Renal pelvis (tissue), 12 donors: ENCODE measurements at places on chromosomes 3 and 15.

- no peak for DNase-seq
Measured at GRCh38 chr15:68377766-68378165, 54.2 kb downstream of the ITGA11 start.

DNA sequence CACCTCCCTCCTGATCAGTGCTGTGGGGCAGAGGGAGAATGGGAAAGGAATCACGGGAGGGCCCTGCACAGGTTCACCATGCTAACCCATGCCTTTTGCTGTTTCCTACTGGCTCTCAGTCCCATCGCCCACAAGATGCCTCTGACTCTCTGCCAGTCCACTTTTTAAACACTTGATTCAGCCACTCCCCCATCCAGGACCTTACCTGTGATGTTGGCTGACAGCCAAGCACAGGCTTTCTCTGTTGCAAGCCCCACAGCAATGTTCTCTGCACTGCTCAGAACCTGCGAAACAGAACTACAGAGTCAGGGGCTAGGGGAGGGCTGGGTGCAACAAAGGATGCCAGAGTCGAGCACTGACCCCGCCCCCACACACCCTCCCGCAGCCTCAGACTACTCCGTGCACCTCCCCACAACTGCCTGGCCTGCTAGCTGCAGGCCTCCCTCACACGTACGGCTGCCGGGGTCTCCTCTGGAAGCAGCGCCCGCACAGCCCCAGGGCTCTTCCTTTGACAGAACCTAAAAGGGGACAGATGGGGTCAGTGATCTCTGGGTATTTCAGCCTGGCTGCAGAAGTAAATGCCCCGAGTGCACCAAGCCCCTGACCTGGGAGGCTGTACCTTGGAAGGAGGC lies 9.1 kb downstream of the CDAN1 start:
- DNase-seq, result no peak

DNA sequence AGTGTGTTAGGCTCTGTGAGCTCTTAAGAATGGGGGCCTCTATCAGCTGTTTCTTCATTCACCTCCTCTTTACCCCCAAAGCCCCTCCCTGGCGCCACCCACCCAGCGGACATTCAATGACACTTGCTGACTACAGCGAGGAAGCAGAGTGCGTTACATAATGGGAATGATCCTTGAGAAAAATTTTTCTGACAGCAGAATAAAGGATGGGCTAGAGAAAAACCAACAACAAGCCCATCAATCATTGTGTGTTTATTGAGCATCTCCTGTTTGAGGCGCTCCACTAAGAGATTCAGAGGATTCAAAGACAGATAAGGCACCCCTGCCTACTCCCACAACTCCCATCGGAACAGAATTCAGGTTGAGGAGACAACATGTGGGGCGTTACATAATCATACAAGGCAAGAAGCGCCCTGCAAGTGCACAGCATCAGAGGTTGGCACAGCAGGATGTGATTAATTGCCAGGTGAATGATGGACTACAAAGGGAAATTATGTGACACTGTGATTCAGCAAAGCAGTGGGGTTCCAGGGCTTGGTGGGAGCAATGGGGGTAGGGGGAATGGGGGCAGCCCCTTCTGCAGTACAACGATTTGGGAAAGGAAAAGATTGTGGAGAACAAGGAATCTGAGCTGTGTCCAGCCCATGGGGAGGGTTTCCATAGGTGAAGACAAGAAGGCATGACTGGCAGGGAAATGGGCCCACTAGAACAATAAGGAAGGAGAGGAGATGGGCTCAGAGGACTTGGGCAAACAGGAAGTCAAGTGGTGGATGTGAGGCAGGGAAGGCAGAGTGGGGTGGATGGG lies 141.3 kb upstream of the ATP2B2 start:
- DNase-seq, result no peak

- no peak for DNase-seq
Measured at GRCh38 chr3:115862099-115862498, 238.8 kb downstream of the GAP43 start.

DNA sequence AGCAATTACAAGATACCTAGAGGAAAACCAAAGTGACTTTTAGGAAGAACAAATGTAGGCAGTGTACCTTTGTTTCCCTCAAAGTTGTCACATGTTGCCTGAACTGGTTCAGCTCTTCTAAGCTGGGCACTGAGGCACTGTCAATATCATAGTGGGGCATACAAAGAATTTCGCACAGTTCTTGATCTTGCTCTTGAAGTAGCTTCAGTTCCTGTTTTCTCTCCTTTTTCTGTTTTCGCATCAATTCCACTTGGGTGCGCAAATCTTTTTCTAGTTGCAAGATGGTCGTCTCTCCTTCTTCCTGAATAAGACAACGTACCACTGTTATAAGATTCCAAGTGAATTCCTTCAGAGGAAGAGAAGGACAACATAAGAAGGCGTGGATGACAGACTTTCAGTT lies 12.7 kb downstream of the PRC1 start:
- DNase-seq, result no peak

DNA sequence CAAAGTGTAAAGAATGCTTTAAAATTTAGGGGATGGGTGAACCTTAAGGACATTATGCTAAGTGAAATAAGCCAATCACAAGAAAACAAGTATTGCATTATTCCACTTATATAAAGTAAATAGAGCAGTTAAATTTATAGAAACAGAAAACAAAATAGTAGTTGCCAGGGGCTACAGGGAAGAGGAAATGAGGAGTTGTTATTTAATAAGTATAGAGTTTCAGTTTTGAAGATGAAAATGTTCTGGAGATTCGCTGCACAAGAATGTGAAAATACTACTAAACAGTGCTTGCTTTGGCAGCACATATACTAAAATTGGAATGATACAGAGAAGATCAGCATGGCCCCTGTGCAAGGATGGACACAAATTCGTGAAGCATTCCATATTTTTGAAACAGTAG lies 32.0 kb downstream of the DNAH12 start:
- no peak for DNase-seq

DNA sequence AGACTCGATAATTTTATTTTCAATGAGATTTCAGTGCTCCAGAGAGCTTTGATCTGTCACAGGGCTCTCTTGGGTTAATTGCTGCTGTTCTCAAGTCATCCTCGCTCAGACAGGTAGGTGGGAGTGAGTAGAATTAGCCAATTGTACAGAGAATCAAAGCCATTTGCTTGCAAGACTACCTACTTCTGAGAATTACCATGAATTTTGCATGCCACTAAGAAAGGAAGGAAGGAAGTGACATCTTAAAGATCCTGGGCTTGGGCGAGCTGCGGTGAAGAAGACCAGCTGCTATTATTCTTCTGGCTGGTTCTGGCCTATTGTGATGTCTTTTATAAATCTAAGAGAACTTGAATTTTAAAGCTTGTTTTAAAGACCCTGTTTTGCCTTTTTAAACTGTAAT lies 154.1 kb upstream of the LPP start:
- no peak for DNase-seq

- DNase-seq, result no peak
Measured at GRCh38 chr3:146148468-146148931, 12.5 kb downstream of the PLOD2 start.

GRCh38 chr15:88431441-88431840 lies 35.7 kb downstream of the MRPL46 start:
- DNase-seq, result no peak

DNA sequence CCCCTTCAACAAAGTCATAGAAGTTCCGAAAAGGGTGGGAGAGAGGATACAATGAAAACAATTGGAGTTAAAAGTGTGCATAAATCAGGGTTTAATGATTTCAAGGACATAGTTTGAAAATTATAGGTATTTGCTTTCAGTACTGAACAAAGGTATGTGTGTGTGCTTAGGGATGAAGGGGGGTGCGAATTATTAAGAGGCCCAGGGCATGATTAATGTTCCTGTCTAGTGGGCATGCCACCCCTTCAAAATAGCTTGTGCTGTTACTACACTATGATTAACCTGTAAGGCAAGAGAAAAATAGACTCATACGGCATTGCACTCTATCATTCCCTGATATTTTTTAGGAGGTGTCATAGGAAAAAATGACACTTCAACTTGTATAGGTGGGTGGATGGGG lies 731.6 kb downstream of the NAALADL2 start:
- no peak for DNase-seq

- DNase-seq, result no peak
Measured at GRCh38 chr3:124628863-124629262, 101.4 kb upstream of the UMPS start.

DNA sequence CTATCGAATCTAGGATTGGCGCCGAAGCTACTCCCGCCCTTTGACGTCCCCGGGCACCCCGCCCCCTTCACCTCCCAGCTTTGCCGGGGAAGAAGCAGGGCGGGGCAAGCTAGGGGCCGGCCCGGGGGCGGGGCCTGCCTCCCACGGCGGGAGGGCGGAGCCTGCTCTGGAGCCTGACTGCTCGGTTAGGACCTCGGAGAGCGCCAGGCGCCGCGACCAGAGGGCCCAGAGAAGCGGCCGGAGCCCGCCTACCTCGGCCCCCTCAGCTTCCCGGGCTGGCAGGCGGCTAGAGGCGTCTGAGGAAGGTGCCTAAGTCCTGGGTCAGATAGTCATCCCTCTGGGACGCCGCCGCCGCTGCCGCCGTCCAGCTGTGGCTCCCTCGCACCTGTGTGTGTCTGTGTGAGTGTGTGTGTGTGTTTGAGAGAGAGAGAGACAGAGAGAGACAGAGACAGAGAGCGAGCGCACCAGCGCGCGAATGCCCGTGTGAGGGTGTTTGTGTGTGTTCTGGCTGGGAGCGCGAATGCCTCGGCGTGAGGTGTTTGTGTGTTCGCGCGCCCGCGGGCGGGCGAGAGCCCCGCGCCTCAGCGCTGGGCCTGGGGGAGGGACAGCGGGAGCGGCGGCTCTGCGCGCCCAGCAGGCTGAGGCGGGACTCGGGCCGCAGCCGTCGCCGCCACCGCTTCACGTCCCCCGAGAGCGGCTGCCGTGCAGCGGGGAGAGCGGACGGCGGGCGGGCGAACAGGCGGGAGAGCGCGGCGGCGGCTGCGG lies at the start of gene STXBP5L:
Gene STXBP5L, plus strand, starts transcription at position 176 of the 765 bp plus-strand sequence. CDS start 1,374 bp downstream, outside the sequence.
- DNase-seq, result peak; percentile 86

GRCh38 chr15:56977232-56977631 lies 58.8 kb downstream of the TCF12 start:
- no peak for DNase-seq

DNA sequence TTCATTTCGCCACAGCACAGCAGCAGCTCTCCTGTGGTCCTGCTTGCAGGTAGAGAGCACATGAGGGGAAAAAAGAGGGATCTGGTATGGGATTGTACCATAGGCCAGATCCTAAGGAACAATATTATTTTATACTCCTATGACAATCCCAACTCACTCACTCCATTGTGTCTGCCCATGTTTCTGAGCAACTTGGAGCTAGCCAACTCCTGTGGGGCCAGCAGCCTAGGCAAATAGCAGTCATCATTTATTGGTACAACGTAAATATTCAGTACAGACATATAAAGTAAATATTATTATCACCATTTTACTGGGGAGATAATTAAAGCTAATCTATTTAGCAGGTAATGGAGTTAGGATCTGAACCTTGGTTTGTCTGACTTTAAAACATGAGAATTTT lies 148.4 kb downstream of the MECOM start:
- DNase-seq, result no peak

GRCh38 chr3:177127008-177127407 lies 70.3 kb downstream of the TBL1XR1 start:
- DNase-seq, result no peak

GRCh38 chr3:54985856-54986255 lies 58.0 kb upstream of the LRTM1 start:
- DNase-seq, result no peak

- DNase-seq, result no peak
Measured at GRCh38 chr3:102904629-102905028, 469.8 kb downstream of the ZPLD1 start.

DNA sequence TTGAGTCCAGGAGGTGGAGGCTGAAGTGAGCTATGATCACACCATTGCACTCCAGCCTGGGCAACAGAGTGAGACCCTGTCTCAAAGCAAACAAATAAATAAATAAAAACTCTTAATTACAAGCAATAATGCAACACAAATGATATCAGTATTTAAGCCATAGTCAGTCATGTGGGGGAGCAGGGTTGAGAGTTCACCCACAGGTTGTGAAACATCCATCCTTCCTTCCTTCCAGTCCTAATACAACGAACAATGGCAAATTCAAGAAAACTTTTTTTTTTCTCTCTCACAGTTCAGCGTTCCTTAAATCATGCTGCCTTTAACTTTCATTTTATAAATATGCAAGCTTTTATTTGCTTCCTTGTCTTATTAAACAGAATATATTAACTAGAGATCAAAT lies 24.1 kb downstream of the ZNF592 start:
- DNase-seq, result no peak

- DNase-seq, result no peak
Measured at GRCh38 chr3:71142441-71143161, 440.9 kb downstream of the FOXP1 start.

- no peak for DNase-seq
Measured at GRCh38 chr15:89531796-89532537, 35.6 kb upstream of the RHCG start.

GRCh38 chr3:152835601-152836102 lies 721 bp downstream of the P2RY1 start:
- DNase-seq, result no peak

DNA sequence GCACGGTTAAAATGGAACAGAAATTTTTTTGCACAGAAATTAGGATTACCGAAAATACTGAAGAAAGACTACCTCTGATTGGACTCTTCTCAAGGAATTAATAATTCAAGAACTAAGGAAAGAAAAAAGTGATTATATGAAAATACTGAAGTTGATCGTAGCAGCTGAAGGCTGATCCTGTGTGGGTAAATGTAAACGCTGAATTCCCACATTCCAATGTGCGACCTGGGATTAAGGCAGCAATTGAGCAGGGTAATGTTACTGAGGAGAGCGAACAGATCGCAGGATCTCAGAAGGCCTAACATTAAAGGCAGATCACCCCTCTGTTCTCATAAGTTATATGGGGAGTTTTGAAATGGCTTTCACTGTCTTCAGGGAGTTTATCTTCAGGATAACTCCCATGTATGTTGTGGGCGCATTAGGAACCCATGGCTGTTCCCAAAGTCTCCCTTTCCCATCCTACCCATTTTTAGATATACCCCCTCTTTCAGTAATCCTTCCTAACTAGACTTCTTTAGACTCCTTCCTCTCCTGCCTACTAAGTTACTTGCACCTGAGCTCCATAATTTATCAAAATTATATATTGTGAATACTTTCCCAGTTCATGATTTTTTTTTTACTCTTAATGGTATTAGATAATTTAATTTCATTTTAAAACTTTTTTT lies 1.0 kb upstream of the UBL7 start:
- DNase-seq, result no peak

DNA sequence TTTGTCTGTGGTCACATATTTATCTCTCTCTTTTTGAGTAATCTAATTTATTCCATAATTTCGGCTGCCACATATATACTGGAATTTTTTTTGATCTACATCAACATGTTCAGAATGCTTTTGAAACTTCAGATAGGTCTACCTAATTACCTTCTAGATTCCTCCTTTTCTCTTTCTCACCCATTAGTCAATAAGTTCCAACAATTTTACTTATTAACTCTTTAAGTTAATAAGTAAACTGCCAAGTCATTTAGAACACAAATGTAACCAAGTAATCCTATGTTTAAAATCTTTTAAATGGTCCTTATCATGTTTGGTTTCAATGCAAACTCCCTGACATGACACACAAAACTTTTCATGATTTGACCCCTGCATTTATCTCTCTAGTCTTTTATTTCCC lies 410.5 kb downstream of the UNC13C start:
- peak; percentile 4 for DNase-seq
